ENCODE measurements at places on chromosomes 11 and 22.

- DNase-seq = no peak
These were observed 1078.0 kb downstream of the BRD1 start for GRCh38 chr22:48749555-48750227.

- DNase-seq = no peak
These were observed 59.4 kb upstream of the NNMT start for GRCh38 chr11:114236829-114237228.

DNA sequence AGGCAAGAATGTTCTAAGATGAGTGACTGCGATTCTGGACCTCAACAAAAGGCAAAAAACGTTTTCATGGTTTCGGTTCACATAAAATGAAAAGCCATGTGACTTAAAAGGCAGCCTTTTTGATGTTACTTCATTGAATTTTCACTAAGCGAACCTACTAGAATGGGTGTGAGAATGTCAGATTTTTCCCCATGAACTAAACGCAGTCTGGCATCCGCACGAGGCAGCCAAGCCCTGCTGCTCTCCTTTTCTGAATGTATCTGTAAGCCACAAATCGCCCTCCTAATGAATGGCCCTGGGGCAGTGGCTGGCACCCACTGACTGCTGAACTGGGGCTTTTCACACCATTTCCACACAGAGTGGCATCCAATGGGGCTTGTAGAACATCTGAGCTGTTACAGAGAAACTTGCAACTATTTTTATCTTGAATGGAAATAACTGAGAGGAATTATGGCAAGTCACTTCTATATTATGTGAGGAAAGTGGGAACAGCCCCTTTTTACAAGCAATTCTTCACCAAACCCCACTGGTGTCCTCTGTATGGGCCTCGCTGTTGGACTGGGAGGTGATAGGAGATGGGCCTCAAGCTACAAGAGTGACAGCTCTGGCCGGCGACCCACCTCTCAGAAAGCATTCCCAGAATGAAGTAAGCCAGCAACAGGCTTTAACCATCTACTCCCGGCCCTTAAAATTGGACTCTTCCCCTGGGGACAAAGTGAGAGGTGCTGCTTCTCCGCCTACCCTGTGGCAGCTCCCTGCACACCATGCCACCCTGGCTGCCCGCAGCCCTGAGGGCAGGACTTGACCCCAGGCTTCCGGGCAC, 29.4 kb downstream of the PPP2R1B start:
- no peak for DNase-seq

DNA sequence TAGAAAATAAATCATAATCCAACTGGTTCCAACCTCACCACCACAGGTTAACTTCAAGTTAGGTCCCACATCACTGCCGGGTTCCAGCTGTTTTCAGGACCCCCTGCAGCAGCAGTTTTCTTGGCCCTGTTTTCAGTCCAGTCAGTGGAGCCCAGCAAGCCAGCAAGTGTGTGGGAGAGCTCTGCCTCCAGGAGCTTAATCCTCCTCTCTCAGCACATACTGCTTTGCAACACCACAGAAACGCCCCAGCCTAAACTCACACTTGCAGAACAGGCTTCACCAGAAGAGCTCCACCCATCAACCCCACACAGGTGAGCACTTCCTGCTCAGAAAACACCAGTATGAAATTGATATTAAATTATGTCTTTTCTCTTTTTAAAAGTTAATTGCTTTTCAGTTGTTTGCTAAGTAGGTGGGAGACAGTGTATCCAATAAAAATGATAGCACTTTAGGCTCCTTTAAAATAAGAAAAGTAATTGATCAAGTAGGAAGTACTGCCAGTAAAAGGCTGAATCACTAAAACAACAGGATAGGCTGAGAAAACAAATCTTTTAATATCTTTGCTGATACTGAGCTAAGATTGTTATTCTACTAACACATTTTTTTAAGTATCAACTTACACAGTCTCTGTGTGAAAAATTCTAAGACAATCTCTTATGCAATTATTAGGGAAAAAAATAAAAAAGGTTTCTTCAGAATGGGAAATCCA, 81.5 kb upstream of the TP53AIP1 start:
- no peak for DNase-seq

DNA sequence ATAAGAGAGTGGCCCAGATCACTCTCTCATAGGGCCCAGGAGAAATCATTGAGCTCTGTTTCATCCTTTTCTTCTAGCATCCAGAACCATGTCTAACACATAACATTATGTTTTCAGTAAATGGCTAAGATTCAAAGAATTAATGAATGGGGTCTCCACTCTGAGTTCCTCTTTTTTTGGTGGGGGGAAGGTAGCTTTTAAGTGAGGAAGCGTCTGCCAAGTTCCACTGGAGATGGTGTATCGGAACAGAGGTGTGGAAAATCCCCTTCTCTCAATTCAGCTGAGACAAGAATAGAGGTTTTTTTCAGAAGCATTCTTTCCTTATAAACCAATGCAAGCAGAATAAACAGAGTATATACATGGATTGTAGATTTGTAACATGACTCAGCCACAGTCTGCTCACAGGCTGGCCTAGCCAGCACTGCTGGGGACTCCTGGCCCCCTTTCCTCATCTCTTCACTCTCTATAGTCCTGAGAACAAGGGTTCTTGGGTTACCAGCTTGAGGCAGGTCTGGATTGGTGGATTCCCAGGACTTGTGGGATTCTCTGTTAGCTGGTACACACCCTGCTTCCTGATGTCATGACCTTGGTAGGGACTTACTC, 97.2 kb downstream of the TRAF6 start:
- DNase-seq = no peak
